Smooth muscle cell of trachea (primary cell): ENCODE measurements at places on chromosomes 11 and 22. TPM values are rescaled to one million over a fixed set of nuclear protein-coding genes. Genes with fewer than 3 reads are reported as not detected.

FAU gene
- 159 and 247 TPM in 2 replicates for total RNA-seq

EIF3L gene
- total RNA-seq = 313 and 409 TPM in 2 replicates

ZNF280B gene
- total RNA-seq = 0.15 and 0.17 TPM in 2 replicates

C11orf21 gene
- total RNA-seq = not detected in 2 replicates

DDI1 gene
- not detected in 2 replicates for total RNA-seq

TYR gene
- not detected in 2 replicates for total RNA-seq

OR2AG1 gene
- not detected in 2 replicates for total RNA-seq

SCGB1C1 gene
- not detected in 2 replicates for total RNA-seq

UBQLN3 gene
- total RNA-seq = 0.15 and 0.17 TPM in 2 replicates

PLAAT5 gene
- 0.17 TPM in 1 of 2 replicates, not detected in the other for total RNA-seq

OR5D13 gene
- not detected in 2 replicates for total RNA-seq

ACTN3 gene
- total RNA-seq = 0.17 TPM in 1 of 2 replicates, not detected in the other

SYT9 gene
- not detected in 2 replicates for total RNA-seq

SLC22A12 gene
- not detected in 2 replicates for total RNA-seq

SLC22A9 gene
- total RNA-seq = not detected in 2 replicates

CLCF1 gene
- total RNA-seq = 3.1 TPM in 2 replicates

SCGB2A2 gene
- total RNA-seq = not detected in 2 replicates

IGLL5 gene
- total RNA-seq = not detected in 2 replicates

MRGPRX1 gene
- not detected in 2 replicates for total RNA-seq

TMEM86A gene
- total RNA-seq = under 0.01 and 0.83 TPM in 2 replicates

MUC2 gene
- total RNA-seq = not detected in 2 replicates

DNHD1 gene
- 14.2 and 14.7 TPM in 2 replicates for total RNA-seq
